ENCODE measurements at places on chromosomes 1 and 21.

DNA sequence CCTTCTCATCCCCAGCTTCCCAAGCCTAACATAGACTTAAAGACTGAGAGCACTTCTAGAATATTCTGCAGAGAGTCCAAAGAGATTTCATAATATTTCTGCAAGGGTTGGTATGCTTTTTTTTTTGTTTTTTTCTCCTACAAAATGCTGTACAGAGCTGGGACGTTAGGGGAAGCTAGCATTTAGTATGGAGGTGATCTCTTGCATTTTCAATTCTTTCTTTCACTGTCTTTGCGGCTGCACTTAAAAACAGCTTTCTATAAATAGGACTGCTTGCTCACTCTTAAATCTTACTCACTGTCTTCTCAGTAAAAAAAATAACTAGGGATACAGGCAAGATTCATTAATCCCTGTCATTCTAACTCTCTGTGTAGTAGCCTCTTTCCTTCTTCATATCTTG, 7.4 kb downstream of the DSCAM start:
- no peak for DNase-seq

DNA sequence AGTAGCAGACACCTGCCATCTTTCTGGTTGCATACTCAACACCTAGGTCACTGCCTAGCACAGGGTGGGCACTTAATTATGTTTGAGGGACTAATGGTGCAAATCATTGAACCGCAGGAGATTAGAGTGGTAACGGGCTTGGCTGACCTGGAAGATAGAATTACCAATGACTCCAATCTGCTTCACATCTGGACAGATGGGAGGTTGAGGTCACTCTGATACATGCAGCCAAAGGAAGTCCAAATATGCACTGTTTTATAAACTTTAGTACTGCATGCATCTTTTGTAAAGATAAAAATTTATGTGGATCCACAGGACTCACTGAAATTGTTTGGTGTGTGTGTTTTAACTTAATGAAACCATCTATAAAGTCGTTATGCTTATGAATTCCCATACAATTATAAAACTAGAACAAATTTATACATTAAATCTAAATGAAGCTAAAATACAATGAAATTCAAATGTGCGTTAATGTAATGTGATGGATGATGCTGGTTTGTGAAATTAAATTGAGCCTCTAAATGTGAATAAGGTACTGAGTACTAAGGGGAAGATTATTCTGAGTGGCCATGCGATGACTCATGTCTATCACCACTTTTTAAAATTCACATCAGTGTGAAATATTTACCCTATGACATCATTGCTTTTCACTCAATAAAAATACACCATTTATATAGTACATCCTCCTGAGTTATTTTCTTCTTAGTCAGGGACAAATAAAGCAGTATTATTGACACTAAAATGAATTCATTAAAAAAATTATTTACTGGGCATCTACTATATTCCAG, 224.7 kb upstream of the FAM78B start:
- DNase-seq, result no peak

DNA sequence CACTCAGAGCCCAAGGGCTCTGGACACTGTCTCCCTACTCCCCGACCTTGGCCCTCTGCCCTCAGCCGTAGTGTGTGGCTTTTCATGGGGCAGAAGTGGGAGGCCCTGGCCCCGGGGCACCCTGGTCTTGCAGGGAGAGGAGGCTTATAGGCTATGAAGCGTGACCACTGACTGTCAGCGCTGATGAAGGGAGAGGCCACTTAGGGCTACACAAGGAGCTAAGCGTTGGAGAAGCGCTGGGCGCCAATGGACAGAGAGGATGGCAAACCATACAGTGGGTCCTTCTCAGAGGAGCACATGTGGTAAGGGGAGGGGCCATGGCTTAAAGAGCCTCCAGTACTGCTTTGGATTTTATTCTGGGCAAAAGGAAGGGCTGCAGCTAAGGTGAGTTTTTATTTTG, 7.9 kb downstream of the CRABP2 start:
- no peak for DNase-seq

DNA sequence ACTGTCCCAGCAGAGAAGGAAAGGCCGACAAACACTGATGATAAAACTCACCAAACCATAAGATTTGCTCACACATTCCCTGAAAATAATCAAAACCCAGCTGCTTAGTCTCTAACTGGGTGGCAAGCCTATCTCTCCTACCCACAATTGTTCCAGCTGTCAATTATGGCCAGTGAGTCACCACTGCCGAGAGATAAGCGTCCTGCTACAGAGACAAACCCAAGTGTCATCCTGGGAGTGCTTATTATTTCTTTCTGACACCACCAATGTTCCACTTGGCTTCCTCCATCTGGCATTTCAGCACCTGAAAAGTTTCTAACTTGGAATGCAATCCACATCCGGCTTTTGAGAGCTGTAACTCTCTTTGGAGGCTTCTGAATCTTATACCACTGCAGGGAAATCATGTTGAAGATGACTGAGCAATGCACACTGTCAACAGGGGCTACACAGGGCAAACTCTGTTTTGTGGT, 51.5 kb upstream of the VAV3 start:
- no peak for DNase-seq

DNA sequence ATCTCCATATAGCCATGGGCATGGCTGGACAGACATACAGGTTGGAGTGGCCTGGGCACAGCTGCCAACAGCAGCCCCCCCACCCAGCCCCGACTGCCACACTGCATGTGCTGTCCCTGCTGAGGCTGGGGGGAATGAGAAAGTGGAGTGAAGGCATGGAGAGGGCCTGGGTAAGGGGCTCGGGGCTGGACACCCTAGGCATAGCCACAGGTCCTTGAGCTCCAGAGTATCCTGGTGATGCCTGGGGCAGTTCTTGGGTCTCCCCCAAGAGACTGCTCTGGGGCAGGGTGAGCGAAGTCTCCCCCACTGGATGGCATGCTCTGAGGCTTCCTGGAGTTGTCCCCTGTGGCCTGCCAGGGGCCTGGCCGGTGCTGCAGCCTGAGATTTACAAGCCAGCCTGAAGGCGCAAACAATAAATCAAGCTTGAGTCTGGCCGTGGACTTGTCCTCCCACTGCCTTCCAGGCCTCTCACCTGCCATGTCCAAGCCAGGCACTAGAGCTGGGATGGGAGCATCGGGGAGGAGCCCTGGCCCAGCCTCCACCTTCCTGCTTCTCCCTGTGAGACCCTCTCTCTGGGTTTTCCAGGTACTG, 53.6 kb downstream of the FOXO6 start:
- DNase-seq, result no peak

- no peak for DNase-seq
Measured at GRCh38 chr21:34617753-34618339, 2.9 kb upstream of the RCAN1 start.

DNA sequence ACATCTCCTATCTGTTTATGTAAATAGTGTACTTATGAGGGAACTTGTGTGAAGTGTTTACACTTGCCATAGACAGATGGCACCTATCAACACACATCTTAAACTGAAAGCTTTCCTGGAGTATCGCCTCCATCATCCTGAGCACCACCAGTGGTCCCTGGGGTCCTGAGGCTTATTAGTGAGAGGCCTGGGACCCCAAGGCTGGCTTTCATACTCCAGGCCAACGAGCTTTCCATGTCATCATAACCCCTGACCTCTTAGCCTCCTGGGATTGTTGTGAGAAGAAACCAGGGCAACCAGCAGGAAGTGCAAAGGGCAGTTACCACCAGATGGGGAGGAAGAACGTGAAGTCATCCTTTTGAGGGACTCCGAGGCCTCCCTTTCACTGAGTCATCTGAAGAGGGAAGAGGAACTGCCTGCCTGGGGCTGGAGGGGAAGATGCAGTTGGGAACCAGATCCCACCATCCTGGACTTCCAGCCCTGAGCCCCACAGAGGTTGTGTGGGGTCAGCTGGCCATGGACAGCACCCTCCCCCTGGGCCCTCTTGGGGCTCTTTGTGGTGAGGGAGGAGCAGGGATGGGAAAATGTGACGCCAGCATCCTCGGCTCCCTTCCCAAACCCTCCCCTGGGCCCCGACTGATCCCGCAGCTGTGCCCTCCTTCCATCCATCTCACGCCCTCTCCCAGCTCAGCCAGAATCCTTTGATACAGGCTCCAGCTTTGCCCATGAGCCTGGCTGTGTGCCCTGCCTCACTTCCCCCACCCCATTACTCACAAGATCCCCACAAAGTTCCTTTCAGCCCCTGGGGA, 5.8 kb downstream of the INKA2 start:
- no peak for DNase-seq

DNA sequence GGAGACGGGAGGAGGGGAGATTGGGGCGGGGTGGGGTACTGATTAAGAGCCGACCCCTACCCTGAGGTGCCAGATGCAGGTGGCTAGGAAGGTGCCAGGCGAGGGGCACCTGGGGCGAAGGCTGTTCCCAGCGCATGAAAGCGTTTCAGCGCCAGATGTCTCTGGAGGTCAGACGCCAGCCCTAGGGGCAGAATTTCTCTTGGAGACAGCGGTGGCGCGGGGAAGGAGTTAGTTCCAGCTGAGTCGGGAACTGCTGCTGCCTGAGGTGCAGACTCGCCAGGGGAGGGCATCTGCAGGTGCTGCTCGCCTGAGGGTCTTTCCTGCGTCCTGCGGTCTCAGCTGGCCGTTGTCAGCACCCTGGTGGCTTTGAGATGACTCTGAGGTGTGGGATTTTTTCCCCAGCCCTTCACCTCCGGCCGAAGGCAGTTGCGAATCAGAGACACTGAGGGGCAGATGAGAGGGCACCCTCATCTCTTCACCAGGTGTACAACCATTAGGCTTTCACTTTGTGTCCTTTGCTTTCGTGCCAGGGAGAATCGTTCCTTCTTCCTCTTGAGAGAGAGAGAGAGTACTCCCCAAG, 539 bp downstream of the CGN start:
- no peak for DNase-seq

DNA sequence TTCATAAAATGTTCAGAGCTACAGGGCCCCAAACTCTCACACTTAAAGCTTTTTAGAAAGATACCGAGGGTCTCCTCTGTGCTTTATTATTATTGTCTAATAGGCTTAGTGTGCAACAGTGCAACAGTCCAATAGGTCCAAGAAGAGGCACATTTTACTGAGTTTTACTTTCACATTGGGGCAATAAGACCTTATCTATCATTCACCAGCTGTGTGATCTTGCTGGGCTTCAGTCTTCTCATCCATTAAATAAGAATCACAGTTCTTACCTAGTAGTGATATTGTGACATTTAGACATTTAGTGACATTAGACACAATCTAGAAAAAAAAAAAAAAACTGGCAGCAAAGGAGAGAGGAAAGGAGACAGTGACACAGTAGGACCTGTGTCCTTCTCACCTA, 175.8 kb upstream of the NFIA start:
- DNase-seq, result no peak

DNA sequence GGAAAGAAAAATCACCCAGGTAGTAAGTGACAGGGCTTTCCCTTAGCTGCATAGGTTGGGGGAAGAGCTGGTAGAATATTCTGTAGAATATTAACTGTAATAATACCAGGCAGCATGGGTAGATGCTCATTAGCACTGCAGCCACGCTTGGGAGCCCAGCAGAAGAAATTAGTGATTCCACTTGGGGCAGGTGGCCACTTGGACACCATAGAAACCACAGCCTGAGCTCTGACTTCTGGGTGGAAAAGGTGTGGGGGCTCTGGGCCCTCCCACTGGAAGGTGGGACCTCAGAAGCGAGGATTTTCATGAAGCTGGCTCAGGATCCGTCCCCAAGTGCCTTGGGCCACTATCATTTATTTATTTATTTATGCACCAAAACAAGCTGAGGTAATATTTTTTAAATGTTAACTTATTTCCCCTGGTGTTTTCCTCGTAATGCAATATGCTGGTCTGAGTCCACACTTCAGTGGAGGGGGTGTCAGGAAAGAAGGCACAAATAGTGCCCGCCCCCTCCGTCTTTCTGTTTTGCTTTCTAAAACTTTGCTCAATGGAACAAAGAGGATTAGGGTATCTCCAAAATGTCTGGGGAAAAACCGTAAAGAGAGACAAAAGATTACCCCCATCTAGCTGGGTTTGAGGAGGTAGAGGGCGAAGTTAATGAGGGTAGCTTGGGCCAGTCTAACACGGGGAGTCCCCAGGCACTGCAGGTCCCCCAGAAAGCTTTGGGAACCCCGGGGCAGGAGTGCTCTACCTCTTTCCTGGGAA, 75.2 kb upstream of the GADD45A start:
- DNase-seq, result no peak

GRCh38 chr1:72283022-72283306, 625 bp upstream of the NEGR1 start:
- no peak for DNase-seq

GRCh38 chr1:211476200-211476849, 15.6 kb downstream of the RD3 start:
- DNase-seq, result peak; percentile 55

DNA sequence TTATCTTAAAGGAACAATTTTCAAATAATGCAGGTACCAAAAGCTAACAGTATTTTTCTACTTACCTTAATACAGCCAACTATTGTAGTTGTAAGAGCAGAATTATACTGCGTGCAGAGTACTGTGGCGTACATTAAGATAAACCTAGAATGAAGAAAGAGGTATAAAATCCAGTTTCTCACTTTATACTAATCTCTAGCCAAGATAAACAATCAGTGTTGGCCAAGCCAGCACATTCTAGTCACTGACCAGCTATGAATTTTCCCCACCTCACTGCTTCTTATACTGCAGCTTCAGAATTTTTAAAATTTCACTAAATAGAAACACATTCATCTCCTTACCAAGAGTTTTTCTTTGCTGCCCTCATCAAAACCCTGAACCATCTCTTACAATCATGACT, 33.6 kb downstream of the SLC35D1 start:
- no peak for DNase-seq

- DNase-seq, result no peak
Measured at GRCh38 chr1:8598060-8598724, 219.2 kb downstream of the RERE start.

All from activated T-helper 1 cell treated with anti-CD3 and anti-CD28 coated beads, Interleukin-2, amount 50 U/mL, for 16 hours (primary cell).